Hepatocyte (in vitro differentiated cells): ENCODE measurements at places on chromosomes 13 and 19. TPM values are rescaled to one million over a fixed set of nuclear protein-coding genes. Genes with fewer than 3 reads are reported as not detected.

- DNase-seq: no peak
- no peak overlapping the region for H3K27ac ChIP-seq
- H3K36me3 ChIP-seq: no peaks in the 10 kb centered on the region
- no peaks in the 10 kb centered on the region for H3K27me3 ChIP-seq
Observed at GRCh38 chr13:25632166-25632888, 260.6 kb downstream of the ATP8A2 start.

- no peaks in the 10 kb centered on the region for H3K36me3 ChIP-seq
- H3K27ac ChIP-seq: peak overlapping the region; percentile 65
- H3K27me3 ChIP-seq: no peaks in the 10 kb centered on the region
- H3K4me1 ChIP-seq: peaks cover 6% of the 10 kb centered on the region
- H3K4me3 ChIP-seq: peak overlapping the region; percentile 87
Observed at GRCh38 chr19:33194532-33194885, 379 bp downstream of the LRP3 start.

DCT gene
- not detected in 2 replicates for total RNA-seq

GRCh38 chr19:678791-679388 lies 2.7 kb downstream of the FSTL3 start:
- H3K27me3 ChIP-seq: no peaks in the 10 kb centered on the region
- H3K36me3 ChIP-seq: no peaks in the 10 kb centered on the region
- peak overlapping the region; percentile 57 for H3K4me3 ChIP-seq
- H3K4me1 ChIP-seq: peaks cover 37% of the 10 kb centered on the region

S1PR4 gene
- total RNA-seq: 0.07 TPM in 1 of 2 replicates, not detected in the other
